Nephron progenitor cell (in vitro differentiated cells): ENCODE measurements at places on chromosomes 5 and 9.

GRCh38 chr5:57171816-57172465 lies 1.9 kb upstream of the GPBP1 start:
- no peaks in the 10 kb centered on the region for H3K27me3 ChIP-seq
- H3K27ac ChIP-seq, result peak overlapping the region; percentile 98
- H3K4me1 ChIP-seq, result peaks cover 27% of the 10 kb centered on the region
- peak overlapping the region; percentile 93 for H3K4me3 ChIP-seq

GRCh38 chr5:78720227-78720985 lies 71.8 kb upstream of the LHFPL2 start:
- peak overlapping the region; percentile 88 for H3K27ac ChIP-seq
- peaks cover 42% of the 10 kb centered on the region for H3K4me1 ChIP-seq
- peak; percentile 20 for DNase-seq
- H3K36me3 ChIP-seq, result no peaks in the 10 kb centered on the region
- peaks cover 7% of the 10 kb centered on the region for H3K27me3 ChIP-seq
- no peak overlapping the region for H3K4me3 ChIP-seq

GRCh38 chr5:59582746-59583145 lies 310.8 kb downstream of the PDE4D start:
- peaks cover 3% of the 10 kb centered on the region for H3K27me3 ChIP-seq
- H3K4me3 ChIP-seq, result no peak overlapping the region
- no peak for DNase-seq
- peaks cover 18% of the 10 kb centered on the region for H3K4me1 ChIP-seq
- H3K36me3 ChIP-seq, result no peaks in the 10 kb centered on the region

- no peaks in the 10 kb centered on the region for H3K36me3 ChIP-seq
- H3K4me3 ChIP-seq, result no peak overlapping the region
- H3K27me3 ChIP-seq, result peaks cover 11% of the 10 kb centered on the region
- no peaks in the 10 kb centered on the region for H3K4me1 ChIP-seq
- H3K27ac ChIP-seq, result no peak overlapping the region
Observed at GRCh38 chr5:81045389-81045807, 85.2 kb downstream of the RASGRF2 start.

DNA sequence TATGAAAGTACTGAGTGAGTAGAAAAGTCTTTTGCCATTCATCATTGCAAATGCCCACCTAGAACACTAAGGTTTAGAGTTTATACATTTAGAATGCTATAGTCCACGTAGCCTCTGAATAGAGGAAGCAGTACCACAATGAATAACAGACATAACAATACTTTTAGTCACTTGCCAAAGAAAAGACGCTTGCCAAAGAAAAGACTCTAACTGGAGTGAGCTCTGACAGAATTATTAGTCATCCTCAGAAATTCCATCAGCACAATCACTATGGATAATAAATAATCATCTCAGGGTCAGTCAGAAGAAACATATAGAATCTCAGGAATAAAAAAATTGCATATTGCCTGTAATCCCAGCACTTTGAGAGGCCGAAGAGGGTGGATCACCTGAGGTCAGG lies 168.5 kb upstream of the TARS1 start:
- no peaks in the 10 kb centered on the region for H3K36me3 ChIP-seq
- H3K27me3 ChIP-seq, result peaks cover 3% of the 10 kb centered on the region
- H3K4me3 ChIP-seq, result no peak overlapping the region
- no peak for DNase-seq

GRCh38 chr5:20028506-20028905 lies 40.5 kb upstream of the CDH18 start:
- no peaks in the 10 kb centered on the region for H3K36me3 ChIP-seq
- no peaks in the 10 kb centered on the region for H3K4me1 ChIP-seq
- H3K27ac ChIP-seq, result no peak overlapping the region
- H3K4me3 ChIP-seq, result no peak overlapping the region
